ENCODE measurements at places on chromosomes 1 and 21.
A peak's percentile ranks its signal among the peaks of the same experiment; 100 is the strongest.

GRCh38 chr1:51973587-51974474 lies 16.7 kb downstream of the RAB3B start:
- DNase-seq = peak; percentile 80

DNA sequence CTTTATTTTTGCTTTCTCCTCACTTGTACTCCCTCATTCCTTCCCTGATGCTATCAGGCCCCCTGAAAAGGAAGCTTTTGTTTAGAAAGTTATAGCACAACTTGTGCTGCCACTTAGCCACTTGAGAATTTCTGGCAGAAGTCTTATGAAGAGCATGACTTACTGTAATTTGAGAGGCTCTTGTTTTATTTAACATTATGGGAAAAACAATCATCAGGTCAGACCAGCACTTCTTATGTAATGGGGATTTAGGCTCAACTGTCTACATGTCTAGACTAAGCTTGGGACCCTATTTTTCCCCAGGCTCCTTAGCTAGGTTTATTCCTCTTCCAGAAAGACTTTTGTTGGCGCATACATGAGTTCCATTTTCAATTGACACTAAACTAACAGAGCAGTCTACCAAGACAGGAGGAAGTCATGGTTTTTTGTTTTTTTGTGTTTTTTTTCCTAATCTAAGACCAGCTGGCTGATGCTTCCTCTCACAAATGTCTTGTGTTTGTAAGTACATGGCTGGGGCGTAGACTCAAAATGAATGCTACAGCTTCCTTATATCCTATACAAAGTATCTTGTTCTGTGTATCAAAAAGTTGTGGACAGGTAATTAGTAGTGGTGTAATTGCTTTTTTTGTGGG lies 31.5 kb downstream of the TNFSF4 start:
- no peak for DNase-seq

DNA sequence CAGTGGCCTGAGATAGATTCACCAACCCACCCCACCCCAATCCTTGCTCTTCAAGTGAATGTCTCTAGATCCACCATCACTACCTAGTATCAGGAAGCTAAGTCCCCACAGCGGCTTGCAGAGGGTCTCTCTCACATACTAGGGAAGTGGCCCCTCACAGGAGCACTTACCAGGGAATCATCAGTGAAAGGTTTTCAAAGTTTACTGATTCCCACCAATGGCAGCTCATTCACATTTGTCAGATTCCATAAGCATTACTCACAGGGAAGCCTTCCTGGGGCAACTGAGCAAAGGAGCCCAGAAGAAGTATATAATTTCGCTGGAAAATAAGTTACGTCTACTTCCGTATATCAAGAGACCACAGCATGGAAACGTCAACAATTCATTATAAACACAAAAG lies 120.8 kb downstream of the GREM2 start:
- DNase-seq = peak; percentile 93

GRCh38 chr1:66648901-66649595 lies 103.2 kb upstream of the DYNLT5 start:
- no peak for DNase-seq

DNA sequence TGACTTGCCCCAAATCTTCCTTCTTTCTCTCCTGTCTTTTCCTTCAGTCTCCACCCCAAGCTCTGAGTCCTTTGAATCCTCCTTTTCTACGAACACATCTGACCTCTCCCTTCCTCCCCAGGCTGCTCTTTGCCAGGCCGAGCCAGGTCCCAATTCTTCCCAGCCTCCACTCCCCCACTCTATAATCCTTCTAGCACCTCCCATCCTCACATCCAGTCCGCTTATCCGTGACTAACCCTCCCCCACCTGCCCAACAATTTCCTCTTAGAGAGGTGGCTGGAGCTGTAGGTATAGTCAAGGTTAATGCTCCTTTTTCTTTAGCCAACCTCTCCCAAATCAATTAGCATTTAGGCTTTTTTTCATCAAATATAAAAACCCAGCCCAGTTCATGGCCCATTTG lies 9.5 kb upstream of the HPDL start:
- DNase-seq = no peak

GRCh38 chr21:31317688-31318087 lies 26.4 kb downstream of the TIAM1 start:
- no peak for DNase-seq

Measured in ELR (cell line).